ENCODE measurements at places on chromosomes 1 and 21.
A peak's percentile ranks its signal among the peaks of the same experiment; 100 is the strongest.

DNA sequence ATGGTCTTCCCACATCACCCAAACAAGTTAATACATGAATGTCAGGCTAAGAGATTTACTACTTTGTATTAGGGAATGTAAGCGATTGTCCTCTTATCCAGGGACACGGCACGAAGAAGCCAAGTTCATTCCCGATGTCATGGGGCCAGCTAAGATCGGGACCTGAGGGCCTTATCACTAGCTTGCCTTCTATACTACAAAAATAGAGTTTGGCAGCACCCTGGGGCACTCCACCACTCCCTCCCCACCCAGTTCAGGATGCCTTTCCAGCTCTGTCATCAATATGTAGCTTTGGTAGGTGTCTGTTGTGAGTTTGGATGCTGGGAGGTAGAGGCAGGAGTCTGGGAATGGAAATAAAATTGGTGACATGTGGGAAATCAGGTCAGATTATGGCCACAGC is 197.5 kb downstream of the ATG4C start:
- no peak for DNase-seq

GRCh38 chr1:43934986-43935324 is 1.4 kb downstream of the ARTN start:
- DNase-seq: no peak

- DNase-seq: no peak
Measured at GRCh38 chr1:25095635-25096200, 136.6 kb downstream of the SYF2 start.

GRCh38 chr1:30190511-30191153 is 532.8 kb downstream of the MATN1 start:
- no peak for DNase-seq

- no peak for DNase-seq
Measured at GRCh38 chr21:22231013-22231412, 1232.8 kb downstream of the NCAM2 start.

DNA sequence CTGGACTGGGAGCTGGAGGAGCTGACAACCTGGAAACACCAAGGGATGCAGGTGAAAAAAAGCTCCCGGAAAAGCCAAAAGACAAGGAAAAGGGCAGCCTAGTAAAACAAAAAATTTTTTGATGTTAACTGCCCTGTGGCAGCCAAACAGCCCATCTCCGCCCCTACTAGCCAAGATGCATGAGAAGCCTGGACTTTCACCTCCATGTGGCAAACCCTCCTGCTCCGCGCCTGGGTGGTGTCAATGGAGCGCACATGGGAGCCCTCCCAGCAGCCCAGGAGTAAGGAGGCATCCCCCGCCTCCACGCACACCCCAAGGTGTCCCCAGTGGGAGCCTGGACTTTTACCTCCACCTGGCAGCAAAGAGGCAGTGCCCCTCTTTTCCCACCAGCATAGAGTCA is 30.5 kb downstream of the LEMD1 start:
- no peak for DNase-seq

DNA sequence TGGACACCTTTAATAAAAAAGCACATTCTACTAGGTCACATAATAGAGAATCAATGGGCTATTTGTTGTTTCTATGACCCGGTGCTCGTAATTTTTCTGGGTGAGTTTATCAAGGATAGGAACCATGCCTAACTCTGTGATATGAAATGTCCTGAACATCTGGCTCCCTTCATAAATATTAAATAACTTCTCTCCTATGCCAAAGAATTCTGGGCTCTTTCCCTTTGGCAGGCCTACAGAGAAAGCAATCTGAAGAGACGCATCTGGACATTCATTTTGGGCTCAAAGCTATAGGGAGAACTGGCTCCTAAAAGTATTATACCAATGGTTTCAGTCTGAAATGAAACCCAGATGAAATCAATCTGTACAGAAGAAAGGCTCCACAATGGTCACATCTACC is 38.8 kb upstream of the ANGPTL7 start:
- DNase-seq: no peak

- DNase-seq: no peak
Measured at GRCh38 chr1:210915890-210916507, 217.9 kb downstream of the KCNH1 start.

DNA sequence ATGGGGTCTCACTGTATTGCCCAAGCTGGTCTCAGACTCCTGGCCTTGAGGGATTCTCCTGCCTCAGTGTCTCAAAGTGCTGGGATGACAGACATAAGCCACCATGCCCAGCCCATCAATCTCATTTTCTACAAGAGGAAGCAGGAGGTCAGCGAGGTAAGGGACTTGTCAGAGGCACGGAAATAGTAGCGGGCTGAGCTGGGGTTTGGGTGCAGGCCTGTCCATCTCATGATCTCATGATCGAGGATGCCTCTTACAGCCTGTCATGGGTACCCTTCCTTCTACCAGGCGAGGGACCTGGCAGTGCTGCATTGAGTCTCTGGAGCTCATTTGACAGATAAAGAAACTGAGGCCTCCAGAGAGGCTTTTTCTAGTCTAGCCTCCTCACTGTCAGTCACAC is 28.5 kb upstream of the SCCPDH start:
- DNase-seq: no peak

DNA sequence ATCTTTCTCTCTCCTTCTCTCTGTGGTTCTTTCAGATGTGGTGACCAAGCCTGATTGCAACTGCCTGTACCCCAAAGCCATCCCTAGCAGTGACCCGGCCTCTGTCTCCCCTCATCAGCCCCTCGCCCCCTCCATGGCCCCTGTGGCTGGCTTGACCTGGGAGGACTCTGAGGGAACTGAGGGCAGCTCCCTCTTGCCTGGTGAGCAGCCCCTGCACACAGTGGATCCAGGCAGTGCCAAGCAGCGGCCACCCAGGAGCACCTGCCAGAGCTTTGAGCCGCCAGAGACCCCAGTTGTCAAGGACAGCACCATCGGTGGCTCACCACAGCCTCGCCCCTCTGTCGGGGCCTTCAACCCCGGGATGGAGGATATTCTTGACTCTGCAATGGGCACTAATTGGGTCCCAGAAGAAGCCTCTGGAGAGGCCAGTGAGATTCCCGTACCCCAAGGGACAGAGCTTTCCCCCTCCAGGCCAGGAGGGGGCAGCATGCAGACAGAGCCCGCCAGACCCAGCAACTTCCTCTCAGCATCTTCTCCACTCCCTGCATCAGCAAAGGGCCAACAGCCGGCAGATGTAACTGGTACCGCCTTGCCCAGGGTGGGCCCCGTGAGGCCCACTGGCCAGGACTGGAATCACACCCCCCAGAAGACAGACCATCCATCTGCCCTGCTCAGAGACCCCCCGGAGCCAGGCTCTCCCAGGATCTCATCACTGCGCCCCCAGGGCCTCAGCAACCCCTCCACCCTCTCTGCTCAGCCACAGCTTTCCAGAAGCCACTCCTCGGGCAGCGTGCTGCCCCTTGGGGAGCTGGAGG is 12.7 kb downstream of the CSF1 start:
- DNase-seq: peak; percentile 57

DNA sequence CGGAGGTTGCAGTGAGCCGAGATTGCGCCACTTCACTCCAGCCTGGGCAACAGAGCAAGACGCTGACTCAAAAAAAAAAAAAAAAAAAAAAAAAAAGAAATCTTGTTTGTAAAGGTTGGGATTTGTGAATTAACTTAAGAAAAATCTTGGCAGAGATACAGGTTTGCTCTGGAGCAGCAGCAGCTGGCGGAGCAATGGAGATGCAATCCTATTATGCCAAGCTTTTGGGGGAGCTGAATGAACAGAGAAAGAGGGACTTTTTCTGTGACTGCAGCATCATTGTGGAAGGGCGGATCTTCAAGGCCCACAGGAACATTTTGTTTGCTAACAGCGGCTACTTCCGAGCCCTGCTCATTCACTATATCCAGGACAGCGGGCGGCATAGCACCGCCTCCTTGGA is 5.6 kb downstream of the ZBTB8B start:
- no peak for DNase-seq

GRCh38 chr21:32653326-32653901 is 41.2 kb upstream of the CFAP298 start:
- DNase-seq: peak; percentile 16

GRCh38 chr1:201937624-201938213 is 8.6 kb downstream of the LMOD1 start:
- no peak for DNase-seq

DNA sequence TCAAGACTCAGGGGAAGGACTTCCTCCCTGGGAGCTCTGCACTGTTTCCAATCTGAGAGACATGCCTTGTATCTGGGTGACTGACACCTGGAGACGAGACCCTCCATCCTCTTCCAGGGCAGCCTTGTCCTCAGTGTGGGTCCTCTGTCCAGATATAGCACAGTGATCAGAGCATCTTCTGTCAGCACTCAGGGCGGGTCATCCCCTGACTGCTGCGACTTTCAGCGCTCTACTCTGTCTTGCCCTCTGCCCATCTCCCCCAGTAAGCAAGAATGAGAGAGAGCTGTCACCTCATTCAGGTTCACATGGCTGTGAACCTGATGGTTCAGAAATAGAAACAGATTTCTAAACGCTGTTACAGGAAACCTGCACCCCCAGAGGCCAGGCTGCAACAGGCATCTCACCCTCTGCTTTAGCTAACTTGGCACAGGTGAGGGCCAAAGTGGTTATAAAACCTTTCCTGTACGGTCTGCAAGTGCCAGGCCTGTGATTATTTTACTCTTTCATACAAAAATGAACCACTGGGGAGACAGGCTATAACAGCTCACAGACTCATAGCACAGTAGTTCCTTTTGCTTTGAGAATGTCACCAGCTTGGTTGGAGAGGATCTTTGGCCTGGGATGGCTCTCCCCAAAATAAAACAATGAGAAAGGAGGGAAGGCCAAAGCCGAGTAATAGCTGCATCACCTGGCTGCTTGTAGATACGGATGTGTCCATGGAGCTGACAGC is 11.4 kb upstream of the TENT5C start:
- no peak for DNase-seq

- peak; percentile 83 for DNase-seq
Measured at GRCh38 chr21:45923146-45923545, 58.4 kb upstream of the COL6A1 start.

DNA sequence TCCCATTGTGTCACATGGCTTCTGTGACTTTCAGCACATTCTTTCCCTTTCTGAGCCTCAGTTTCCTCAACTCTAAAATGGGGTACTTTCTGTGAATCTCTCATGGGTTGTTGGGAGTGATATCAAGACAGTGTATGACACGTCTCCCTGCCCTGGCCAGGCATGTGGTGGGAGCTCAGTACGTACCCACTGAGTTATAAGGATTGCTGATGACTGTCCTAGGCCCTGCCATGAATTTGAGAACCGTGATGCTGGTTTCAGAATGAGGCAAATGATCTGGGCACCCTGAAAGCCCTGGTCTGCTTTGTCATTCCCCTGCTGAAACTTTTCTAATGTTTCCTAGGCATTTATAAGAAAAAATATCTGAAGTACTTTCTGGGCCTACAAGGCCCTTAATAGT is 3.6 kb downstream of the ZNF362 start:
- no peak for DNase-seq

GRCh38 chr1:36463463-36463802 is 751 bp downstream of the MRPS15 start:
- DNase-seq: no peak

- no peak for DNase-seq
Measured at GRCh38 chr1:39735731-39736130, 3.0 kb upstream of the PPIE start.

GRCh38 chr1:12464598-12465056 is 153.4 kb downstream of the DHRS3 start:
- no peak for DNase-seq

GRCh38 chr1:26034504-26035202 is 11.3 kb downstream of the SLC30A2 start:
- no peak for DNase-seq

DNA sequence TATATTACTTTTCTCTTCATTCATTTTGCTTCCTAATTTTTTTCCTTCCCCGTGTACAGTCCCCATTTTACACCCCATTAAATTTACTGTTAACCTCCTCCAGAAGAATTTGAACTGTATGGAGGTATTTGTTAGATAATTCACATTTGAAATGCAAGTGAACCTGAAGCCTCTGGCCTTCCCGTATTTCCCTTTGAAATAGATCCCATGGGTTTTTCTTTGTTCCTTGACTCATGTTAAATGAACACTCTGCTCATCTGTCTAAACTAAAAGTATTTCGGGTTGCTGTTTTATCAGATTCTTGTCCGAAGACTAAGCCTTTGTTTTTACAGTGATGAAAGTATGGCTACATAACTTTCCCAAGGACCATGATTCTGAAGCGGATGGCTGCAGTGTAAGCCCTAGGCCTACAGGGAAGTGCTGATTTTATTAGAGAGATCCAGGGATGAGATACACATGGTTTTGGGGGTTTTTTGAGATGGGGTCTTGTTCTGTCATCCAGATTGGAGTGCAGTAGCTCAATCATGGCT is 187.9 kb downstream of the PATJ start:
- DNase-seq: no peak

DNA sequence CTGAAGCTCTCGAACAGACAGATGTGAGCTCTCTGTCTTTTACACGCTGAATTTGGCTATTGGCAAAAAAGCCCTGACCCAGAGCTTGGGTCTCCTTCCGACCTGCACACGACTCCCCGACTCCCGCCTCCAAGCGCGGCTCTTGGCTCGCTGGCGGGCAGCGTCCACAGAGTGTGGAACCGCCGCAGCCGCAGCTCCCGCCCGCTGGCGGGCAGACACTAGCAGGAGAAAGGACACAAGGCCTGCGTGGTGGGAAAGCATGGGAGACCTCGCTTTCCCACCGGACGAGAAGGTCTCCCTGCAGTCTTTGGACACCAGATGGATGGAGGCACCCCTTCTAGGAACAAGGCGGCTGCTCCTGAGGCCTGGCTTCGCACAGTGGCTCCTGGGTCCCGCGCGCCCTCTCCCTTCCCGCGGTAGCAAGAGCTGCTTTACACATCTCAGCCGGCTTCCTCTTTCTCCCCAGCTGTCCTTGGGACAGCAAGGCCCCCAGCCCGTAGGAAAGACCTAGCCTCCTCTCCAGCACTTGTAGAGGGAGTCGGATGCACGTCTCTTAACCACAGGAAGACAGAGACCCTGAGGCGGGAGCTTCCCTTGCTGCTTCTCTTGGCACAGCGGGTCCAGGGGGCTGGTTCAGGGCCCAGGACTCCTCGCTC is 92.1 kb downstream of the PRKAB2 start:
- no peak for DNase-seq

DNA sequence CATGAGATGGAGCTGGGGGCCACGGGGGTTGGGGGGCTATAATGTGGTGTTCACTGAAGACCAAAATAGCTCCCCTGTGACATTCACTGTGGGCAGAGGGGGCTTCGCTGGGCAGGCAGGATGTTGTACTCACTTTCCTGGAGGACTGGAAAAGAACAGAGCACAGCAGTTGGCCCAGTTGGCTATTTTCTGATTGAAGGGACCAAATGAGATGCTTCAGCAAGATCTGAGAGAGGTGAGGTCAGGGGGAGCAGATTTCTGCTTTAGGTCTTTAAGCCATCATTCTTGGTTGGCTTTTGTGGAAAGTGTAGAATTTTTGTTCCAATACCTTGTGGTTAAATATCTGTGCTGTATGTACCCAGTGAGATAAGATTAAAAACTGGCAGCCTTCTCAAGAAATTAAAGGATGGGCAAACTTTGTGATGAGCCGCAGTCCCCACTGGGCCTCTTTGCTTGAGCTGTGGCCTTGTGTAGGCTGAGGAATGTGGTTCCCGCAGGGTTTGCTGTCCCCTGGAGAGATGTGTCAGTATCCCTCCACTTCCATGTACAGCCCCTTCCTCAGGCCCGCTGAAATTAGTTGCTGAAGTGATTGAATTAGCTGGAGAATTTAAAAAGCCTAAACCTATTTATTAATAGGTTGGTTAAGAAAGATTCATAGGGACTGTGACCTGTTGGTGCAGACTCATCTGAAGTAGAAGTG is 80.7 kb downstream of the ATP5PO start:
- no peak for DNase-seq

GRCh38 chr1:154191990-154192461 is at the start of gene TPM3:
TSS of gene TPM3 (minus strand) at chr1:154192100. CDS start at chr1:154192018, 82 bp downstream.
- no peak for DNase-seq

Measured in HuH-7.5 (cell line).